ENCODE measurements at places on chromosomes 12 and 14.

GRCh38 chr12:85393606-85394005, 113.6 kb downstream of the ALX1 start:
- no peak for DNase-seq

- no peak for DNase-seq
Observed at GRCh38 chr14:90664911-90665310, 151.3 kb downstream of the TTC7B start.

DNA sequence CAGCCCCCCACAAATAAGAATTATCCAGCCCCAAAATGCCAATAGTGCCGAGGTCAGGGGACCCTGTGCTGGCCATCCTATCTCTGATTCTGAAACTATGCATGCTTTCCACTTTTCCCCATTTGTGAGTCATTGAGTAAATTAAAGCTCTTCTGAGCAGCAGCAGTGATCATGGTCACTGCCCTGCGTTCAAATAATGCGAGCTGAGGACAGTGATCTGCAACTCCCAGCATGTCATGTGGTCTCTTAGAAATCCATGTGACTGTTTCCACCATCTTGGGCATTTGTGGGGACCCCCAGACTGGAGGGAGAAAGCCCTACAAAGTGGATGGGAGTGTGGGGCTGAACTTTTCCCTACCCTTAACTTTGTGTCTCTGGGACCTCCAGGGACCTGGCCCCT, 53.8 kb downstream of the C14orf132 start:
- DNase-seq = no peak

- no peak for DNase-seq
Observed at GRCh38 chr14:21322716-21323115, 42.8 kb downstream of the RPGRIP1 start.
